ENCODE measurements at places on chromosomes 7 and 10.
A peak's percentile ranks its signal among the peaks of the same experiment; 100 is the strongest.

DNA sequence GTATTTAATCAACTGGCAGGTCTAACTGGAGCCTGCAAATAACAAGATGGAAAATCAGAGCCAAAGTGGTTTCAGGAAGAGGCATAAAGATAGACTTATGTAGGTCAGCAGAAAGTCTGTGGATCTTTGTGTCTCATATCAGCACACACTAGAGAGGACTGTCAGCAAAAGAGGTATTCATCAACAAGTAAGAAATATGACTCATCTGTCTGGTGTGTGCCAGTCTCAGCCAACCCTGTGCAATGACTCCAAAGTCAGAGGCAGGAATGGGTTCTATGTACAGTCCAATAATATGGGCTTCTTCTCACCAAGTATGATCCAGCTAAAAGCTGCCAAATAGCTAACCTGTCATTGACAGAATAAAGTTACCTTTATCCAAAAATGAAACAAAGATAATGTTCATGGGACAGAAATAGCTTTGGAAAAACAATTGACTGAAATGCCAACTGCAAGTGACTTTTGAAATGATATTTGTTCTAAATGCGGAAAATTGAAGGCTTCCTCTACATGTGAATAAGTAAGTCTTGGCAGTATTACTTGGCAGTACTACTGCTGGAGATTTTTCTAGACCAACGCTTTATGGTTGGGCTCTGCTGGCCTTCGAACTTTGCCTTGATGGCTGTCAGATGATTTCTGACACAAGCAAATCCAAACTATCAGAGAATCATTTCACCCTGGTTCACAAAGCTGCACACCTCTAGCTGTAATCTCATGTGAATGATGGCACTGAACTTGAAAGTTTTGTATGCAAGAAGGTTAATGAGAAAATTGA lies 272.3 kb upstream of the SEMA3C start:
- peak; percentile 63 for DNase-seq

DNA sequence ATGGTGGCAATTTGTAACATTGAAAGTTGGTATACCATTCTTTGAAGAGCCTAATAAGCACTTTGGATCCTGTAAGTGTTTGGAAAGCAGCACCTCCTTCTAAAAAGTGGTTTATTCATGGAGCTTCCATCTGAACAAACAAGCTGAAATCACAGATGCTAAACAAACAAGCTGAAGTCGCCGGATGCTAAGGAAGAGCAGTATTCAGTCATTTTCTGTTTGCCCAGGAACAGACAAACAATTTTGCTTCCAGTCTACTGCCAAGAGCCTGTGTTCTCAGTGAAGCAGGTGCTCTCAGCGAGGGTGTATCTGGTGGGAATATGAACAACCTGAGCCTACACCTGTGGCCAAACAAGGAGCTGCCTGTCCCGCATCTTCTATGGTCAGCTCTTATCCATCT lies 6.3 kb downstream of the COL28A1 start:
- DNase-seq: no peak

DNA sequence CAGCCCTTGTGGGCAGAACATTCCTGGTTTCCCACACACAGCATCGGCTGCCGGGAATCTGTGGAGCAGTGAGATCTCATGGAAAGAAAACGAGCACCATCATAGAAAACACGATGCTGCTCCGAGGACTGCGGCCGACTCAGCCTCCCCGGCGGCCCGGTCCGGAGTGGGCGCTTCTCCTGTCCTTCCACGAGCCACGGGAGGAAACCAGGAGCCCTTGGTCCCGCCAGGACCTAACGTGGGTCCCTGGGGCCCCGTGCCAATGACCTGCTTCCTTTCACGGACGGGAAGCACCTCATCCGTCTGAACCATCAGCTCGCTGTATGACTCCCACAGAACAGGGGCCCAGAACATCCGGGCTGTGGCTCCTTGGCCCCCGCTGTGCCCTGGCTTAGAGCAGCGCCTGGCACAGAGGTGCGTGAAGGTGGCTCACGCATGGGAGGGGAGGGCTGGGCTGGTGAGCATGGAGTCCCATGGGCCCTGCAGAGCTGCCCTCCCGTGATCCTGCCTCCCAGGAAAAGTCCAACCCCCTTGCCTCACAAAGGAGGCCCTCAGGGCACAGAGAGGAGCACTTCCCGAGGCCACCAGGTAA lies 280.5 kb downstream of the MAD1L1 start:
- no peak for DNase-seq

DNA sequence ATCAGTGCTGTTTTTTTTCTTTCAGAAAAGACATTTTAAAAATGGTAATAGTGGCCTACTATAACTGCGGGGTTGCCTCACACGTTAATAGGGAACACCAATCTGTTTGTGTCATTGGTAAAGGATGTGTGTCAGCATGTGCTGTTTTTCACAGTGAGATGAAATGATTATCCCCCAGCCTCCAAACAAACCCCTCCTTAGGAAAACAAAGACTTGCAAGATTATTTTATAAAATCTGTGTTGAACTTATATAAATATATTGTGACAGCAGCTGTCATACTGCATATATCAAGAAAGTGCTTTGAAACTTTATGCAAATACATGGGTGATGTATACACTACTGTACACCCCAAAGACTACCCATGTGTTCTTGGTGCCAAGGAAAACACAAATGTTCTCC lies 125.8 kb downstream of the BMPER start:
- DNase-seq: no peak

DNA sequence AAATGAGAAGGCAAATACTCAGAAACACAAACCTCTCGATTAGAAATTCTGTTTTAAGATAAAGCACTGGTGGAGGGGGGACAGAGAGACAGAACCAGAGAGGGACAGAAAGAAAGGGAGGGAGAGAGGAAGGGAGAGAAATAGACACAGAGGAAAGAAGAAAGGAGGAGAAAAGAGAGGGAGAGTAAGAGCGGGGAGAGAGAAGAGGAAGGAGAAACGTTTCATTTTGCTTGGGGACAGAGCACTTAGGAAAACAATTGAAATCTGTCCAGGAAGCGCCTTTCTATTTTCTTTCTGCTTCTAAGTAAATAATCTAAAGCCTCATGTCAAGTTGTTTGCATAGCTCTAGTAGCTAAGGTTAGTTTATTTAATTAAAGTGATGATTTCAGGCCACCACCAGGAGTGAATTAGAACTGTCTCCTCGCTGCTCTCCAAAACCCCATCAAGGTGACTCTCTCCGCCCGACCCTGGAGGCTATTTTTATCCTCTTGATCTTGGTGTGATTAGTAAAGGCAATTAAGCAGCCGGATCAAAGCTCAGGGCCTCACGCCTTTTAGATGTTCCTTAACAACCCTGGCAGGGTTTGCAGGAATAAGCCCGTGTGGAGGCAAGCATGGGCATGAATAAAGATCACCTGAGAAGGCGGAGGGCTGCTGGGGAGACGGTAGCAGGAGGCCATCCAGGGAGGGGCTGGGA lies 73.4 kb upstream of the INSIG1 start:
- DNase-seq: no peak

DNA sequence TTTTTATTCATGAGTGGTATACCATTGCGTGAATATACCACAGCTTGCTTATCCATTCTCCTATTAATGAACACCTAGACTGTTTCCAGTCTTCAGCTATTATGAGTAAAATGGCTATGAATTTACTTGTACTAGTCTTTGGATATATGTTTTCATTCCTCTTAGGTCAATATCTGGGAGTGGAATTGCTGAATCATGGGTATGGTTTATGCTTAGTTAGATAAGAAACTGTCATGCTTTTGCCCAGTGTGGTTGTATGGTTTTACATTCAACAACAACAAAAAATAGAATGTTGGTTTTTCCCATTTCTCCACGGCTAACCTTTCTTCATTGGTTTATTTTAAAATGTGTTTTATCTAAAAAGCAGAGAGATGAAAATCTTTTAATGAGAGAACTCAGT lies 308.3 kb downstream of the PHF14 start:
- DNase-seq: no peak

- DNase-seq: no peak
These were observed 151.7 kb downstream of the EGFR start for GRCh38 chr7:55170335-55171069.

GRCh38 chr7:127396184-127396583 lies 3.7 kb upstream of the ZNF800 start:
- DNase-seq: no peak

- DNase-seq: peak; percentile 58
These were observed 851 bp upstream of the GOT1 start for GRCh38 chr10:99431190-99431760.

DNA sequence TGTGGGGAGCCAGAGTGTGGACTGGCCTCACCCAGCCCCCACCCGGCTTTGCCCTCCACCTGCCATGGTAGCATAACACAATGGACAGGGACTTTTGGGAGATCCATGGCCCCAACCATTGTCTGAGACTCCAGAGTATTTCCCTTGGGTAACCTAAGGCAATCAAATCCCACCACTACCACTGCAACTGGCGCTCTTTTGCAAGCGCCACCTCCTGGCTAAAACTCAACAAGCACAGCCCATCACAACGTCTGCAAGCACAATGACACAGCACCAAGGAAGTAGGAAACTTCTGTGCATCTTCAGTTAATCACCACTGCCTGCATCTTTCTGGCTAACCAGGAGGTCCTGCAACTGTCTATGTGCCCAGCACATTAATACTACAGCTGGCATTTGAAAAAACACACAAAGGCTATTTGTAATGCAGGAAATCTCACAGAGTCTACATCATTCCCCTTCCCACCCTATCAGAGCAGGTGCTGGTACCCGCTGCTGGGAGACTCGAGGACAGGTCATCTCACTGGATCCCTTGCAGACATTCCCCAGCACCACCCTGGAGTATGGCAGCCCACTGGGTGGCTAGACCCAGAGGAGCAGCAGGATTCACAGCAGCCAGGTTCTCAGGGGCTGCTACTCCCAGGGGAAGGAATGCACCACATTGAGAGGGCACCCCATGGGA lies 27.7 kb downstream of the ANKRD26 start:
- no peak for DNase-seq

- DNase-seq: no peak
These were observed 194.1 kb upstream of the LYZL2 start for GRCh38 chr10:30823651-30824050.

- DNase-seq: peak; percentile 41
These were observed 96.6 kb downstream of the AVL9 start for GRCh38 chr7:32591938-32592337.

GRCh38 chr10:78505657-78506056 lies 472.0 kb downstream of the RPS24 start:
- DNase-seq: peak; percentile 70

GRCh38 chr7:128233471-128233870 lies 7.6 kb upstream of the LEP start:
- DNase-seq: no peak

- no peak for DNase-seq
These were observed 4.7 kb upstream of the DEPP1 start for GRCh38 chr10:44983066-44983894.

DNA sequence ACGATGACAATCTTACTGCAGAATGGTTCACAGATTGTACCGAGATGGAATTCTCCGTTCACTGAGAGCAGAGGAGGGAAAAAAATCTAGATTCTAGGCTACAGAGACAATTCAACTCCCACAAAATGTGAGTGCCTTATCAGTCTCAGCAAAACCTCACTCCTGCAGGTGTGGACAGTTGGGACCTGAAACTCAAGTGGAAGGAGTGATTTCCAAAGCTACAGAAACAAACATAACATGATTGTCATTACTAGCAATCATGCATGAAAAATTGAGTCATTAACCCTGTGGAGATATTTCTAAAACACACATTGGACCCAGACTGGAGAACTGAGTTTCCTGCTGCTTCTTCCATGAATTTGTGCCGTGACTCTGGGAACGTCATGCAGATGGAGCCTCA lies 70.3 kb downstream of the CALML3 start:
- peak; percentile 34 for DNase-seq

GRCh38 chr7:155374276-155375252 lies 76.9 kb downstream of the INSIG1 start:
- no peak for DNase-seq

DNA sequence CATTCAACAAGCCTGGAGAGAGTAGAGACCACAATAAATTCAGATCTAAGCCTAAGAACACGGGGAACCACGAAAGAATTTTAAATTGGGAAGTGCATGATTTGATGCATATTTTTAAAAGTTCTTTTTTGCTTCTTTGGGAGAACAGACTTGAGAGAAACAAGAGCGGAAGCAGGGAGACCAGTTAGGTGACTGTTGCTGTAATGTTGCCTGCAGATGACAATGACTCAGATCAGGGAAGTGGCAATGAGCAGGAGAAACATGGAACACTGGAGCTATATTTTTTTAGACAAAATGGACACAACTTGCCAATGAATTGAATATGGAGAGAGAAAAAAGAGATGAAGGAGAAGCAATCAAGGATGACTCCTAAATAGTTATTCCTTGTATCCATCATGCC lies 125.1 kb downstream of the RAPGEF5 start:
- DNase-seq: no peak

DNA sequence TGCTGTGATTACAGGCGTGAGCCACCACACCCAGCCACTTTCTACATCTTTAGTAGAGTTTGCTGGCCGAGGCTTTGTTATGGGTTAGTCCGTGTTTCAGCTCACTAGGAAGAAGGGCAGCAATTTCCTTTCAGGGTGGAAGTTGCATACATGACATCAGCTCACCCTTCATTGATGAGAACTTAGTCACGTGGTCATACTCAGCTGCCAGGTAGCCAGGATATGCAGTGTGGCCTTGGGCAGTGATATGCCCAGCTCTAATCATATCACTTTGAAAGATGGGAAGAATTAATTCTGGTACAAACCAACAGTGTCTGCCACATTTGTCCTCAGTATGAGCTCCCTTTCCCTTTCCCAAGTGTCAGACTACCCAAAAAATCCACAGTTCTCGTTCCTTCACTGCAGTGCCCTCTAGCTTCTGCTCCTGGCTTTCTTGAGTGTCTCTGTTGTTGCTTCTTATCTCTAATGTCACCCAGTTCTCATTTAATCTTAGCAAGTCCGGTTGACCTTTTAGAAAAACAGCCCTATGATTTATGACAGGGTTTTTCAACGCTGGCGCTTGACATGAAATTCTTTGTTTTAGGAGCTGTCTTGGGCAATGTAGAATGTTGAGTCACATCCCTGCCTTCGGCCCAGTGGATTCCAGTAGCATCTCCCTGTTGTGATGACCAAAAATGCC lies 108.7 kb upstream of the ITGB1 start:
- peak; percentile 95 for DNase-seq
